Activated T-cell treated with anti-CD3 and anti-CD28 coated beads for 4 hours (primary cell): ENCODE measurements at places on chromosomes 5 and 9.

DNA sequence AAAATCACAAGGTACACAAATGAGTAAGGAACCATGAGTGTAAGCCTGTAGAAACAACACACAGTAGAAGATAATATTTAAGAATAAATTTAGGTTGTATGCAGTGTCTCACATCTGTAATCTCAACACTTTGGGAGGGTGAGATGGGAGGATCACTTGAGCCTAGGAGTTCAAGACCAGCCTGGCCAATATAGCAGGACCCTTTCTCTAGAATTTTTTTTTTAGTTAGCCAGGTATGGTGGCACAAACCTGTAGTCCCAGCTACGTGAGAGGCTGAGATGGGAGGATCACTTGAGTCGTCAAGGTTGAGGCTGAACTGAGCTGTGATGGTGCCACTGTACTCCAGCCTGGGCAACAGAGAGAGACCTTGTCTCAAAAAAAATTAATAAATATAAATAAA lies 401.2 kb upstream of the RORB start:
- DNase-seq, result no peak

DNA sequence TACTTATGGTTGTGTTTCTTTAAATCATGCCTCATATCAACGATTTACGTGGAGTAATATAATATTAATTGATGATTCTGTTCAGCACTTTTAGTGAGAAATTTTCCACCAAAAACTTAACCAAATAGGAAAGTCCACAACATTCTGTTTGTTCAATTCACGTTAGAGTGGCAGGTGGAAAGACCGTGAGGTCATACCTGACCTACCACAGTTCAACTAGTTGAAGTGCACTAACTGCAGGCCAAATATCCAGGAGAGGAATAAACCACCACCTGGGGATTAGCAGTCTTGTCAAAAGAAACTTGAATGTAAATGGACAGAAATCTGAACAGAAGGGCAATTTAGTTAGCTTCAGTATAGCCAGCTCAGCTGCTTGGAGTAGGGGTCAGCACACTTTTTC lies 577.7 kb downstream of the KIF4B start:
- no peak for DNase-seq

DNA sequence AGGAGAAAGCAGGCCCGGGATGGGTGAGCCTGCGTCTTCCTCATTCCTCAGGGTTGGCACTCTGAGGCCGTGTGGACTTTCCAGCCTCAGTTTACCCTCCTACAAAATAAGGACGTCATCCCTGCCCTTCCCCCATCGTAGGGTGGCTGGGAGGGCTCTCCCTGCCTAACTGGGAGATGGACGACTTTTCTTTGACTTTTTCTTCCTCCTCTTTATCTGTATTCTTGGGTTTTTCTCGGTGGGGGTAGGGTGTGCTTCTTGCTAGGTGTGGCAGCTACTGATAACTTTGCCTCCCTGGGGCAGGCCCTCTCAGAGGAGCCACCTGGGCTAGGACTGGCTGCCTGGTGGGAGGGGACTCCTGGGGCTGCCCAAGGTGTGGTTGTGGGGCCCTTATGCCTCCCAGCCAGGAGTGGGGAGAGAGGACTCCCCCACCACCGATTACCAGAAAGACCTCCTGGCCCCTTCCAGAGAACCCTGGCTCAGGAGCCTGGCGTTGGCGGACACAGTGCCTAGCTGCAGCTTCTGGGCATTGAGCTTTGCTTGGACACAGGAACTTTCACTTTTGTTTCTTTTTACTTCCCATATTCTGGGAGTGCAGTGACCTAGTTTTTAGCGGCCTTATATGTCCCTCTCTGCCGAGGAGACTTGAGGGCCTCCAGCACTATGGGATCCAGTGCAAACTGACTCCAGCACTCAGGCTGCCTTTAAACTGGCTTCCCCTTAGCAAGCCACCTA lies 6.1 kb downstream of the GLIPR2 start:
- no peak for DNase-seq

- DNase-seq, result no peak
Observed at GRCh38 chr5:72505539-72506157, 1.6 kb downstream of the ZNF366 start.

DNA sequence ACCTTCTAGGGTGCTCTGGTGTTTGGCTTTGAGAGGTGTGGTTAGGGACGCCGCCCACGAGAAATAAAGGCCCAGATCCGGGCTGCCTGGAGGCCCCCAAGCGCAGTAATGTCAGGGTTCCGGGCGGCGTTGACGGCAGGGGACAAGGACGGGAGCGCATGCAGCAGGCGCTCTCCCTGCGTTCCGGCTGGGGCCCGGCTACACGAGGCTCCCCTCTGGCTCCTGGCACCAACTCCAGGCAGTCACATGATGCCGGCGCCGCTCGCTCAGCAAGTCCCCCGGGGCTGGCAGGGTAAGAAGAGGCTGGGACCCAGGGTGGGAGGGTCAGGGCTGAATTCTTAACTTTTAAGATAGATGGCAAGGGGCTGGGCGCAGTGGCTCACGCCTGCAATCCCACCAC lies 28.1 kb downstream of the UBTD2 start:
- DNase-seq, result no peak

DNA sequence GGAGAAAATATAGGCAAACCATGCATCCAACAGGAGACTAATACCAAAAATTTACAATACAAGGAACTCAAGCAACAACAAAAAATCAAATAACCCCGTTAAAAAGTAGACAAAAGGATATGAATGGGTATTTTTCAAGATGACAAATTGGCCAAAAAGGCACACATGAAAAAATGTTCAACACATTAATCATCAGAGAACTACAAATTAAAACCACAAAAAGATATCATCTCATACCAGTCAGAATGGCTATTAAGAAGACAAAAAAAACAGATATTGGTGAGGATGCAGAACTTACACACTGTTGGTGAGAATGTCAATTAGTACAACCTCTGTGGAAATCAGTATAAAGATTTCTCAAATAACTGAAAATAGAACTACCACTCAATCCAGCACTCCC lies 35.0 kb downstream of the TEX10 start:
- DNase-seq, result no peak

DNA sequence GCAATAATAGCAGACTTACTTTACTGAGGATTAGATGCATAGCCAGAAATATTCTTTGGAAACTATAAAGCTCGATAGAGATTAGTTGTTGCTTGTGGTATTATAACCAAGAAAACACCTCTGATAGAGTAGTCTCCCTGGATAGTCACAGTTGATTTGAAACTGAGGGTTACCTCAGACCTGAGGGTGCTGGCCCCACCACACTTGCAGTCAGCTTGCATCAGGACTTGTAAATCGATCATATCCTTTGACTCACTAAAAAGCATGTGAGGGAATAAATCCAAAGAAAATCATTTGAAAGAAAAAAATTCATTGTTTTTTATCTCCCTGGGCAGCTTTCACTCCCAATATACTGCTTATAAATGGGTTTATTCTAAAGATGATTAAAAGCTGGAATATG lies 39.4 kb downstream of the GALNT12 start:
- no peak for DNase-seq

DNA sequence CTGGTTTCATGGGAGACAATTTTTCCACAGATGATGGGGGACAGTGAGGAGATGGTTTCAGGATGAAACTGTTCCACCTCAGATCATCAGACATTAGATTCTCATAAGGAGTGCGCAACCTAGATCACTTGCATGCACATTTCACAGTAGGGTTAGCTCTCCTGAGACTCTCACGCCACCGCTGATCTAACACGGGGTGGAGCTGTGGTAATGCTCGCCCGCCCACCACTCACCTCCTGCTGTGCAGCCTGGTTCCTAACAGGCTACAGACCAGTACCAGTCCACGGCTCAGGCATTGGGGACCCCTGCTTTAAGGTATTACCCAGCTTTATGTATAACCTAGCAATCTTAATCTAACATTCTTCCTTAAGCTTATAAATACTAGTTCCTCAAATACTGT lies 35.6 kb downstream of the TTC39B start:
- DNase-seq, result no peak
